ENCODE measurements at places on chromosomes 6 and 20. TPM values are rescaled to one million over a fixed set of nuclear protein-coding genes. Genes with fewer than 3 reads are reported as not detected.

BTN3A1 gene
- 12.0 TPM for total RNA-seq

DNA sequence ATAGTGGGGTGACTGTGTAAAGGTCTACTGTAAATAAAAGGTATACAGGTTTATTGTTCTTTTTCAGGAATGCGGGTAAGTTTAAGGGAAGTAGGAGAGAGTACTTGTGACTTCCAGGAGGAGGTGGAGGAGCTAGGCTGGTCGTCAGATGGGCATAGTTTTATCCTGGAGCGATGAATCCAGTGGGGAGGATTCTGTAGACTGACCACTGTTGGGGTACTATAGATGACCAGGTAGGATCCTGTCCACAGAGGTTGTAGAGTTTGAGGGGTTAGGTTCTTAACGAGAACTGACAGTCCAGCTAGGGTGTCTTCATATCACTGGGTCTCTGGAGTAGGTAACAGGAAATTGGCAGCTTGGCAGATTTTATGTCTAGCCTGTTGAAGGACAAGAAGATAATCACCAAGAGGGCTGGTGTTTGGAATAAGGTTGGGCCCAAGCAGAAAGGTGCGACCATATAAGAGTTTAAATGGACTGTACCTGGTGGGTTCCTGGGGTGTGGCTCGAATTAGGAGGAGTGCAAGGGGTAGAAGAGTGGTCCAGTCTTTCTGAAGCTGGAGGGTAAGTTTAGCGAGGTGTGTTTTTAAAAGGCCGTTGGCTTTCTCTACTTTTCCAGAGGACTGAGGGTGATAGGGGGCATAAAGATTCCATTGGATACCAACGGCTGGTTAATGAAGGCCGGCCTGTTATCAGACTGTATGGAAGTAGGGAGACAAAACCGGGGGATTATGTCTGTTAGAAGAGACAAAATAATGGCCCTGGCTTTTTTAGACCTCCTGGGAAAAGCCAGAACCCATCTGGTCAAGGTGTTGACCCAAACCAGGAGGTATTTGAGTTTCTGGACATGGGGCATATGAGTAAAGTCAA, 751.3 kb upstream of the ADGRB3 start:
- DNase-seq = no peak
- no peaks in the 10 kb centered on the region for H3K36me3 ChIP-seq
- no peaks in the 10 kb centered on the region for H3K4me1 ChIP-seq

- H3K36me3 ChIP-seq = no peaks in the 10 kb centered on the region
- no peak for DNase-seq
- H3K4me3 ChIP-seq = no peak overlapping the region
- H3K27me3 ChIP-seq = no peaks in the 10 kb centered on the region
- no peaks in the 10 kb centered on the region for H3K4me1 ChIP-seq
Measured at GRCh38 chr6:42698217-42698616, 24.2 kb downstream of the PRPH2 start.

DNA sequence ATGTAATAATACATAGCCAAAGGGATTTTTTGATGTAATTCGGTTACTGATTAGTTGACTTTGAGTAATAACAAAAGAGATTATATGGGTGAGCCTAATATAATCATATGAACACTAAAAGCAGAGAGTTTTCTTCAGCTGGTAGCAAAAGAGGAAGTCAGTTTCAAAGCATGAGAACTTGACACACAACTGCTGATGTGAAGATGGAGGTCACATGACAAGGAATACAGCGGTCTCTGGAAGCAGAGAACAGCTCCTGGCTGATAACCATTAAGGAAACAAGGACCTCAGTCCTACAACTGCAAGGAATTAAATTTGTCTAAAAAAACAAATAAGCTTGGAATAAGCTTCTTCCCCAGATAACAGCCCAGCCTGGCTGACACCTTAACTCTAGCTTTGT, 154.5 kb upstream of the PRND start:
- H3K4me3 ChIP-seq = no peak overlapping the region
- H3K27me3 ChIP-seq = no peaks in the 10 kb centered on the region
- H3K27ac ChIP-seq = no peak overlapping the region

GRCh38 chr6:90139272-90139817, 157.3 kb downstream of the BACH2 start:
- no peak overlapping the region for H3K4me3 ChIP-seq
- no peak overlapping the region for H3K27ac ChIP-seq
- H3K27me3 ChIP-seq = no peaks in the 10 kb centered on the region
- peaks cover 4% of the 10 kb centered on the region for H3K4me1 ChIP-seq
- no peaks in the 10 kb centered on the region for H3K36me3 ChIP-seq

DNA sequence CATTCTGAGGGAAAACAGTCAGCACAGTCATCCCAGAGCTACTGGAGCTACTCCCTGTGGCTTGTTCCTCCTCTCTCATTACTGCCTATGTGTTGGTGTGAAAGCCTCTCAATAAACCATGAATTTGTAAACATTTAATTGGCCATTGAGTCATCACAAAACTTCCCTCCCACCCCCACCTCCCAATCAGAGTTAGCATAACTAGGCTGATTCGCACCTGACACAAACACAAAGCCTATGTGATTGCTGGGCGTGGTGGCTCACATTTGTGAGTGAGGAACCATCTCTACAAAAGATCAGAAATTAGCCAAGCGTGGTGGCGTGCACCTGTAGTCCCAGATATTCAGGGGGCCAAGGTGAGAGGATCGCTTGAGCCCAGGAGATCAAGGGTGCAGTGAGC, 17.1 kb upstream of the SNTA1 start:
- H3K27me3 ChIP-seq = no peaks in the 10 kb centered on the region
- no peak for DNase-seq
- no peak overlapping the region for H3K4me3 ChIP-seq

GRCh38 chr6:2661651-2662050, 89.1 kb downstream of the MYLK4 start:
- no peaks in the 10 kb centered on the region for H3K36me3 ChIP-seq
- DNase-seq = no peak
- no peaks in the 10 kb centered on the region for H3K4me1 ChIP-seq
- H3K4me3 ChIP-seq = no peak overlapping the region
- no peaks in the 10 kb centered on the region for H3K27me3 ChIP-seq

DNA sequence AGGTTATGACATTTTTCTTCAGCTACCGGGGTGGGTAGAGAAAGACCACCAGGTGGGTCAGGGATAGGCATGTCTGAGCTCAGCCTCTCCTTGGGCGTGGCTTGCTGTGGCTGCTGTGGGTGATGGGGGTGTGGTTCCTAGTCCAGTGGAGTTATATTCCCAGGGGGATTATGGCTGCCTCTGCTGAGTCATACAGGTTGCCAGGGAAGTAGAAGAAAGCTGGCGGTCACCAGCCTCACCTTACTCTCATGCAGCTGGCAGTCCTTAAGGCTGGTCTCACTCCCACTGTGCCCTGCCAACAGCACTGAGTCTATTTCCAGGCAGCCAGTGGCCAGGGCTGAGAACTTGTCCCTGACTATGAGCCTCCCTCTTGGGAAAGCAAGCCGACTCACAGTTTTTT, 130.0 kb downstream of the SCP2D1 start:
- H3K4me1 ChIP-seq = no peaks in the 10 kb centered on the region
- no peaks in the 10 kb centered on the region for H3K36me3 ChIP-seq
- H3K27me3 ChIP-seq = no peaks in the 10 kb centered on the region
- no peak overlapping the region for H3K4me3 ChIP-seq
- peak overlapping the region; percentile 16 for H3K27ac ChIP-seq
- DNase-seq = no peak

DNA sequence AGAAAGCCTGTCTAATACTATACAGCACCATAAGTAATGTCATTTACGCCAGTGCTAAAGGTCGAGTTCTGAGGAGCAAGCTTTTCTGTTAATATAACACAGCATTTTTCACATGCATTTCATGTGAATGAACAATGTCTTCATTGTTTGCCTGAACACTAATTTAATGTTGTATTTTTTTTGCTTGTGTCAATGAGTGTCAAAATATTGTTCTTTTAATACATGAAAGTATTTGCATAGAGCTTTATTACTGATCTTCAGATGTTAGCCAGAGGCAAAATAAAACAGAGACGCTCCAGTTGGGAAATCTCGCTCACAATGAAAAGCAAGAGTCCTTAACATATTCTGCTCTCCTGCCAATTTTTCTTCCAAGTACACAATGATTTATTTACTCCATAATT, 151.8 kb downstream of the FOXC1 start:
- no peak overlapping the region for H3K27ac ChIP-seq
- H3K27me3 ChIP-seq = no peaks in the 10 kb centered on the region

DNA sequence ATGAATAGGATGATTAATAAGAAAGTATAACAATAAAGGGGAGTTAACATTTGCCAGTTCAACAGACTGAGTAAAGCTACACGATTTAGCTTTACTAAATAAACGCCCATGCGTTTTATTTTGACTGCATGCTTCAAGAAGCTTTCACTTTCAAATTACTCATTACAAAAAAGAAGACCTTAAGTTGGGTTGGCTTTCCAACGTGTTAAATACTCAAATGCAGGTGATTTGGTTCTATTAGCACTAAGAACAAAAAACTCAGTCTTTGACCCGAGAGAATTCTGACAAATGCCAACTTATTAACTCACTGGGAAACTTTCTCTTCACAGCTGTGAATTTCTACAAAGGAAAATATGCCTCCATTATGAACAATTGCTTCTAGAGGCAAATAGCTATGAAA, 24.8 kb downstream of the RNF146 start:
- H3K4me1 ChIP-seq = no peaks in the 10 kb centered on the region
- H3K36me3 ChIP-seq = peaks cover 6% of the 10 kb centered on the region
- H3K27ac ChIP-seq = no peak overlapping the region
- H3K27me3 ChIP-seq = no peaks in the 10 kb centered on the region
- no peak overlapping the region for H3K4me3 ChIP-seq

DNA sequence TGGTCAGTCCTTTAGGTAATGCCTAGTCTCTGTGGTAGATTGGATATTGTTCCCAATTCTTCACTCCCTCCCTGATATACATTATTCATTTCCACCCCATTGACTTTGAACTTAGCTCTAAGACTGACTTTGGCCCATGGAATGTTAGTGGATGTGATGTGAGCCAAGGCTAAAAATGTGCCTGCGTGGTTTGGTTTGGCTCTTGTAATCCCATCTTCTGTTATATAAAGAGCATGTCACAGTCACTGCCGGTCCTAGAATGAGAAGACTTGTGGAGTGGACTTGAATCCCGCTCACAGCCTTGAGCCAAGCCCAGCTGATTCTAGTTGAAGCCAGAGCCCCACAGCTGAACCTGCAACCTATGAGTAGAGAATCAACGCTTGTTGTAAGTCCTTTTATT, 23.6 kb upstream of the DNAAF9 start:
- DNase-seq = no peak
- H3K27me3 ChIP-seq = no peaks in the 10 kb centered on the region
- no peak overlapping the region for H3K4me3 ChIP-seq
- H3K4me1 ChIP-seq = no peaks in the 10 kb centered on the region
